ENCODE measurements at places on chromosomes 6 and 20.

DNA sequence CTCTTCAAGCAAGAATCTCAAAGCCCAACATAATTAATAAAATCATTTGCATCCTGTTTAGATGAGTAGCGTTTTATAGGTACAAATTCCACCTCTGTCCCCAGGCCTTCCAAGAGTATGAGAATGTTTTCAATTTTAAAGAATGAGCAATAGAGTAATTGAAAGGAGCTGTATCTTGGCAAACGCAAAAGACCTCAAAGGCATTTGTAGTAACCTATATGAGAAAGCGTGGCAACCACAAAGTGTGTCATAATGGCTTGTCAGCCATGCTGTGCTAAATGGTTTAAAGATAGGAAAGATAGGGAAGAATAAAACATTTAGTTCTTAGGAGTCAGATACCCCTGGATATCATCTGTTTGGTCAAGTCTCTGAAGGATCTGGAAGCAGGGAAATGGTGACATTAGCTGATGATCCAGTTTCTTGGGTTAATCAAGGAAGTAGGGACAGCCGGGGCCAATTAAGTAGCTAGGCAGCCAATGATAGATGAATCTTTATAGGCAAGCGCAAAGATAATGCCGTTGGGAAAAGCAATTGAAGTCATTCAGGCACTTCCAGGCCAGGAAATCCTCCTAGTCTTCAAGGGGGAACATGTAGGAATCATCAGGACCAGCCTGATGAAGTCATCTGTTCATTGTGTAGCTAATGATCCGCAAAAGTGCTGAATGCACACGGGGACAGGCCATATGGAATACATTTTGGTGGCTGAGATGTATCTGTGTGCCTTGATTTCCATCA is 71.5 kb upstream of the ISM1 start:
- DNase-seq = no peak

- DNase-seq = no peak
These were observed 1289.3 kb downstream of the HACE1 start for GRCh38 chr6:103570431-103570830.

DNA sequence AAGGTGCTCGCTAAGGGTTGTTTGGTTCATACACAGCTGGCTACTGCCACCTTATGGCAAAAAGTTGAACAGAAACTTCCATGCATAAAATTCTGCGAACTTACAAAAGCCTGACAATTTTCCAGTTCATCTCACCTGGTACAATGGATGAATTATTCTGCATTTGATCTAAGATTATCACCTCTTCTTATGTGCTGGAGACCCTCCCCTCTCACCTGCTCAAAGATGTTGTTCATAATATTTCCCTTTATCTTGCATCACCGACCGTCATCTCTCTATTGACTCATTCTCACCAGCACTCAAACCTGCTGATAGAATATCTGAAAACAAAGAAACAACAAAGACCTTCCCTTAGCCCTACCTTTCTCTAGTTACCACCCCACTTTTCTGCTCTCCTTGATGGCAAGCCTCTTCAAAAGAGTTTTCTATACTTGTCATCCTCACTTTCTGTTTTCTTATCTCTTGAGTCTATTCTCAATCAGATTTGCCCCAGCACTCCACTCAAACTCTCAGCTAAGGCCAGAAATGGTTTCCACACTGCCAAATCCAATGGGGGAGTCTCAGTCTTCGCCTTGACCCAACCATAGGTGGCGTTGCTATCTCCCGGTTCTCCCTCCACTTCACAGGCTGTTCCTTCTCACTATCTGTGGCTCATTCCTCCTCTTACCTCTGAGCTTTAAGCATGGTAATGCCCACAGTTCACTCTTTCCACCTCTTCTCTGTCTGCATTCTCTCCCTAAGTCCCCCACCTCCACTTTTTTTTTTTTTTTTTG is 25.8 kb downstream of the SNRNP48 start:
- DNase-seq = no peak

GRCh38 chr6:39102821-39103136 is 12.2 kb downstream of the SAYSD1 start:
- no peak for DNase-seq

GRCh38 chr20:43322851-43323250 is 133.1 kb upstream of the PTPRT start:
- no peak for DNase-seq

DNA sequence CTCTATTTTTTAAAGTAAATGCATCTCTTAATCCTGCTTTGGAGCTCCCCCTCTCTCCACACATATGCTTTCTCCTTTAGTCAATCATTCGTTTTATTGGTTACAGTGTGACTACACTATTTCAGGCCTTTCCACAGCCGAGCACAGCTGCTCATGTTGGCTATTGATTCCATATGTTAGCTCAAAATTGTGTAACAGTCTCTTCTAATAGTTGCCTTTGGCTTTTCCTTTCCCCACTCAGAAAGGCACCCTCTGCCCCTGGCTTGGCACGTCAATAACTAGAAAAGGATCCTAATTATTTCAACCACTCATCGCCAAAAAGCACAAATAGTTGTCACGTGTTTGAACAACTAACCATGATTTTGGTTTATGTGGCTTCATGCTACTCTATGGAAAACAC is 410.3 kb upstream of the SLC35B3 start:
- DNase-seq = no peak

DNA sequence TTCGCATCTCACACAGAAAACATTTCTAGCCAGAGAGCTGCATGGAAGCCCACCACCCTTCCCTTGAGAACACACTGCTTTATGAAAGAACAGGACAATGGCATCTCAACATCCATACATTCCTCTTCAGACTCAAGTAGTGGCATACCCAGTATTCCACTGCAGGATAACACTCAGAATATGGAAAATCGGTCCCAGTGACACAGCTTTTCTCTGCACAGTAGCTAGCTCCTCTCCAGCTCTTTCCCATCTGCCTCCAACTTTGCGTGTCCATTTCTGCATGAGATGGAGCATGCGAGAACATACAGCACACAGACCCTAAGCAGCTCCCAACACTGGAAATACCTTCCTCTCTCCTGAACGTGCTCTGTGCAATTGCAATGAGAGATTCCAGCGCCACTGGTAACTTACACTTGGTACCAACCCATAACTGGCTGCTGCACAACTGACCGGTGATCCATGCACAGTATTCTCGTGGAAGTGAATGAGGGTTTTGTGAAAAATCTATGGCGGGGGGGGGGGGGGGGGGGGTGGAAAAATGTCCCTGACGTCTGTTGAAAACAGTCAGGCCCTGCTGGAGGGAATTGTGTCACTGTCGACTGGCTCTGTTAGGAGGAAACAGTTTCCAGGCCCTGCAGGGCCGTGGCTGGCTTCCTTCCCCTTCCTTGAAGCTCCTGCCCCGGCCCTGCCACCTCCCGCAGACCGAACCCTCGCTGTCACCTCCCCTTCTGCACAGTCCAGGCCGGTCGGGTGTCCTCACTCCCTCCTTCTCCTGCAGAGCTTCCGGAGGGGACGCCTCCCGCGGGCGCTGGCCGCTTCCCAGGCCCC is 265.9 kb upstream of the QKI start:
- no peak for DNase-seq

DNA sequence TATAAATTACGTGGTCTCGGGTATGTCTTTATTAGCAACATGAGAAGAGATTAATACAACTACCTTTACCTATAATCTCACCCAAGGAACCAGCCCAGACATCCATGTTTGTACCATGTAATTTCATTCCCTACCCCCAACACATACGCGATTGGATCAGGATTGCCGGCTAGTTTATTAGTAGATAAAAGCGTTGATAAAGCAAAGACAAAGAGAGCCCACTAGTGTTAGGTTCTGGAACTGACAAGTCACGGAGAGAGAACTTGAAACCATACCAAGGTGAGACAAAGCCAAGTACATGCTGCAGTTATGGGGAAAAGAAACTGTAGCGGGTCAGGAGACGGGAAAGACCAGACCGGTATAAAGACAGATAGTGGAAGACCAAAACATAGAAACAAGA is 37.4 kb upstream of the FAM135A start:
- no peak for DNase-seq

- no peak for DNase-seq
These were observed 88.0 kb downstream of the CDS2 start for GRCh38 chr20:5214826-5215225.

- no peak for DNase-seq
These were observed 209.1 kb downstream of the SYNDIG1 start for GRCh38 chr20:24678351-24679106.

DNA sequence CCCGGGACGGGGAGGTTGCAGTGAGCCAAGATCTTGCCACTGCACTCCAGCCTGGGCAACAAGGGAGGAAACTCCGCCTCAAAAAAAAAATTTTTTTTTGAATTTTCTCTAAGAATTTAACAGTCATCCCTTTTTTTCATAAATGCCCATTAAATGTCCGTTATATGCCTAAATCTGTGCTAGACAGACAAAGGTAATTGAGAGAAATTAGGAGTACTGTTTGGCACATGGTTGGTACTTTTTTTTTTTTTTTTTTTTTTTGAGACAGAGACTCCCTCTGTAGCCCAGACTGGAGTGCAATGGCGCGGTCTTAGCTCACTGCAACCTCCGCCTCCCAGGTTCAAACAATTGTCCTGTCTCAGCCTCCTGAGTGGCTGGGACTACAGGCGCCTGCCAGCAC is 1.7 kb downstream of the PCMT1 start:
- no peak for DNase-seq

GRCh38 chr6:142207265-142207877 is 60.3 kb downstream of the VTA1 start:
- DNase-seq = peak; percentile 4

DNA sequence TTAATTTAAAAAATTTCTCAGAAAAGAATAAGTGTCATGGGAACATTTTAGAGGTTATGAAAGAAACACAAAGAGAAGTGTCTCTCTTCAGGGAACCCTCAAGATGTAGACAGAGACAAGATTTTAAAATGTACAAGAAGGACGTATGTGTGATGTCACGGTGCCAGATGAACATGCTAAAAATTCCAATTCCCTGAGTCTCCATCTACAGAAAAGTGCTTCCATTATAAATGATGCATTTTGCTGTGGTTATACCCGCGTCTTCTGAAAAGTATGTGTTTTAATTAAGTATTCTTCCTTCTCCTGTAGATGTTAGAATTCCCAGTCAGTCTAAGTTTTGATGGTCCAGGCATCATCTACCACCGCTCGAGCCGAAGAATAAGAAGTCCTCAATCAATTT is 489.1 kb downstream of the PREX1 start:
- no peak for DNase-seq

DNA sequence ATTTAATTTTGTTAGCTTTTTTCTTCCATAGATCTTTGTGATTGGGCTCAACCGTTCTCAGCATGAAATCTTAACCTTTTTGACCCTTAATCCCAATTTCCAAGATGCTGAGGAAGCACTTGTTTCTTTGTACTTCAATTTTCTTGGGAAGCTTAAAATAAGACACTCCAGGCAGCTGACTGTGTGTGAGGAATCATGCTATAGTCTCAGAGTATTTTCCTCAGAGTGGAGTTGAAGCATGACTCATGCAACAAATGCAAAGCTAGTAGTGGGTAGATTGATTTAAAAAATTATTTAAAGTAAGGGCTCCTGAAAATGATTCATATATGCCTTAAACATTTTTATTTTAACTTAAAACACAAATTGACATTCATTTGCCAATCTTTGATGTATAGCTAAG is 168.7 kb downstream of the BTBD3 start:
- DNase-seq = no peak

GRCh38 chr20:47048054-47048453 is 153.4 kb downstream of the EYA2 start:
- DNase-seq = no peak

- no peak for DNase-seq
These were observed 31.2 kb upstream of the MANEA start for GRCh38 chr6:95546148-95546547.

GRCh38 chr6:1022719-1023118 is 289.2 kb upstream of the FOXQ1 start:
- DNase-seq = no peak

DNA sequence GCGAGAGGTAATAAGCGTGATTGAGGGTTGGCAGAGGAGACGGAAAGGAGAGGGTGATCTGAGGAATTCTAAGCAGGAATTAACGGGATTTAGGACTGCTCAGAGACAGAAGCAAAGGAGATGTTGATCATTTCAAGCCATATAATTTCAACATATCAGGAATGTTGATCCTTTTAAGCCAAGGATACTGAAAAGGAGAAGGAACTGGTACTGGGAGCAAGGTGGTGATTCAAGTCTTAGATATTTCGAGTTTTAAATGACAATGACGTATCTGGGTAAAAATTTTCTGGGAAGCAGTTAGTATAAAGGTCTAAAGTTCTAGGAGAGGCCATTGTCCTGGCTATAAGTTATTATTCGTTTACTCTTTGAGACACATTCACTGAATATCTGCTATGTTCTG is 91.3 kb upstream of the OGFRL1 start:
- DNase-seq = no peak

GRCh38 chr6:126625019-126625418 is 285.1 kb downstream of the CENPW start:
- no peak for DNase-seq

- DNase-seq = no peak
These were observed 95.6 kb upstream of the SLC35B3 start for GRCh38 chr6:8530785-8531435.

- DNase-seq = no peak
These were observed 128.8 kb downstream of the LPA start for GRCh38 chr6:160535270-160535669.

- DNase-seq = no peak
These were observed 14.0 kb upstream of the LOC128125822 start for GRCh38 chr6:63558278-63558677.

- no peak for DNase-seq
These were observed 72.7 kb downstream of the FAXC start for GRCh38 chr6:99276747-99277146.

- DNase-seq = no peak
These were observed 60.2 kb downstream of the LRRC1 start for GRCh38 chr6:53854843-53855567.

Data from CD4-positive, alpha-beta T cell treated with Interferon gamma for 1 hour (primary cell).